ENCODE measurements at places on chromosomes 4 and X. TPM values are rescaled to one million over a fixed set of nuclear protein-coding genes. Genes with fewer than 3 reads are reported as not detected.

DNA sequence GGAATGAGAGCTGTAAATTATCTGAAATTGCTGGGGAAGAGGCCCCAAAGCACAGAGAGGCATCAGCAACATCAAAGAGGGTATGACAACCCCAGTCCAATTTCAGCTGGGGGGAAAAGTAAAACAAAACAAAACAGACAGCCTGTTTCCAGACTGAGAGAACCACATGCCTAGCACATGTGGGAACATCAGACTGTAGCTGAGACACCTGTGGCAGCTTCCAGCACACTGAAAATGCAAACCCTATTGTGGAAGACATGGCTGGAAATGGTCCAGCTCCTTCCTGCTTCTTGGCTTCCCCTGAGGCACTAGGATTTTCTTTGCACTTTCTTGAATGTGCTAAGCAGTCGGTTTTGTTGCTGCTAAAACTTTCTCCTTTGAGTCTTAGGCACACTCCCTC lies 240.9 kb upstream of the STS start:
- no peak for DNase-seq

DNA sequence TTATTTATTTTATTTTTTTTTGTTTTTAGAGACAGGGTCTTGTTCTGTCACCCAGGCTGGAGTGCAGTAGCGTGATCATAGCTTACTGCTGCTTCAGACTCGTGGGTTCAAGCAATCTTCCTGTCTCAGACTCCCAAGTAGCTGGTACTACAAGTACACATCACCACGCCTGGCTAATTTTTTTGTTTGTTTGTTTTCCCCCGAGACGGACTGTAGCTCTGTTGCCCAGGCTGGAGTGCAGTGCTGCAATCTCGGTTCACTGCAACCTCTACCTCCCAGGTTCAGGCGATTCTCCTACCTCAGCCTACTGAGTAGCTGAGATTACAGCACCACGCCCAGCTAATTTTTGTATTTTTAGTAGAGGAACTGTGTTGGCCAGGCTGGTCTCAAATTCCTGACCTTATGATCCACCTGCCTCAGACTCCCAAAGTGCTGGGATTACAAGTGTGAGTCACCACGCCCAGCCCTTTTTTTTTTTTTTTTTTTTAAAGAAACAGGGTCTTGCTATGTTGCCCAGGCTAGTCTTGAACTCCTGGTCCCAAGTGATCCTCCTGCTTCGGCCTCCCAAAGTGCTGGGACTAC lies 32.2 kb downstream of the COPS4 start:
- no peak for DNase-seq

- DNase-seq = no peak
Measured at GRCh38 chrX:17654116-17654515, 83.2 kb upstream of the SCML1 start.

DNA sequence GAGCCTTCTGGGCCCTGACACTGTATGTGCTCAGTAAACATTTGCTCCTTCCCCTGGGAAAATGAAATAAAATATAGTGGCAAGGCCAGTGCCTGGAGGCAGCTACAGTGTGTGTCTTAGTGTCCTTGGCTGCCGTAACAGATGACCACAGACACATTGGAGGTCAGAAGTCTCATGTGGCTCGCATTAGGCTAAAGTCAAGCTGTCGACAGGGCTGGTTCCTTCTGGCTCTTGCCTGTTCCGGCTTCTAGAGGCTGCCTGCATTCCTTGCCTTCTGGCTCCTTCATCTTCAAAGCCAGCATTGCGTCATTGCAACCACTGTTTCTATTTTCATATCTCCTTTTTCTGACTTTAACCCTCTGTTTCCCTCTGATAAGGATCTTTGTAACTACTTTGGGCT lies 83.6 kb upstream of the STX18 start:
- DNase-seq = no peak

DNA sequence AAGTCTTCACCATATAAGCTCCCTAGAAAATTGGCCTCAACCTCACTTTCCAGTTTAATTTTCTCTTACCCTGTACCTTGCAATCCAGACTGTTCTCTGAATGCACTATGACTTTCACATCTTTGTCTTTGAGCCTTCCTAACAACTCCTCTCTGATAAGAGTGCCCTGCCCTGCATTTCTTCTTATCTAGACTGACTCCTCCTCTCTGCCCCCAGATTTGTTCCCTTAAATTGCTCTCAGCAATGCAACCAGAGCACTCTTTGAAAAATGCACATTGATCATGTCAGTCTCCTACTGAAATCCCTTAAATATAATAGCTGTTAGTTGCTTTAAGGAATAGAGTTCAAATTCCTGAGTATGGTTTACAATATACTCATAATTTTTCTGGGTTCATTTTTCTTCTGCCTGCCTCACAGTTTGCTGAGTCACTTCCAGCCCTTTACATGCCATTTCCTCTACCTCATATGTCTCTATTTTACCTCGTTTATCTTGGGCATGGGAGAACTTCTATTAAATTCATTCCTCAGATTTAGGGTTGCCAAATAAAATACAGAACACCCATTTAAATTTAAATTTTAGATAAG lies 582.7 kb upstream of the AADAT start:
- no peak for DNase-seq

DNA sequence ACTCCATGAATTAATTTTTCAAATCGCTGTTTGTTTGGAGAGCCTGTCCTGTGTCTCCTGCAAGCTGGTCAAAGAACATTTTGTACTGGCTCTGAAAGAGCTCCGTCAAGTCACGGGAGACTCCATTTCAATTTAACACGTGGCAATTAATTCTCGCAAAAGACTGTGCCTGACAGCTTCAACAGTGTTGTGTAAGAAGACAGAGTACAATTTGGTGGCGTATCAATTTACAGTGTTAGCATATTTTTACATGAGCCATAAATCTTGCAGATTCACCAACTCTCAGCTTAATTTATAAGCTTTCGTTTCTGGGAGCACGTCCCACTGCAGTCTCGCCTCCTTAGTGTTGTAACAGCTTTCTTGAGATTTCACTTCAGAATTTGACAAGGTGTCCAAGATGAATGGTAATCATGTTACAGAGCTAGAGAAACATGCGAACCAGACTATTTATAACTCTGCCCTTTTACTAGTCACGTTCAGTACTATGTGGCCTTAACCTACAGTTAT lies 70.8 kb downstream of the RWDD4 start:
- no peak for DNase-seq

DNA sequence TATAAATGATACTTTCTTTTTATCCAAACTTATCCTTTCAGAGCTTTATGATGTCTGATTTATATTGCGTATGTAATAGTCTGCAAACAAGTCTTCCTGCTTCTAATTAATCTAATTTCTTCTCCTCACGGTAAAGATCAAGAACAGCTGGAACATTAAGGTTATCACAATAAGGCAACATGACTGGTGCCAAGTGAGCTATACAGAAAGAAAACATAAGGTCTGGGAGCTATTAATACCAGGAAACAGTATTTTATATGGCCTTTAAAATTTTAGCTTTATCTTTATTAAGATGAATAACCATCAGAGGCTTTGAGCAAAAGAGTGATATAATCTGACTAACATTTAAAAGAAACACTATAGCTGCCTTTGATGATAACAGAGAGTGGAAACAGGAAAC lies 28.7 kb upstream of the CABS1 start:
- no peak for DNase-seq

- no peak for DNase-seq
Measured at GRCh38 chr4:185464183-185464582, 7.3 kb downstream of the CCDC110 start.

DNA sequence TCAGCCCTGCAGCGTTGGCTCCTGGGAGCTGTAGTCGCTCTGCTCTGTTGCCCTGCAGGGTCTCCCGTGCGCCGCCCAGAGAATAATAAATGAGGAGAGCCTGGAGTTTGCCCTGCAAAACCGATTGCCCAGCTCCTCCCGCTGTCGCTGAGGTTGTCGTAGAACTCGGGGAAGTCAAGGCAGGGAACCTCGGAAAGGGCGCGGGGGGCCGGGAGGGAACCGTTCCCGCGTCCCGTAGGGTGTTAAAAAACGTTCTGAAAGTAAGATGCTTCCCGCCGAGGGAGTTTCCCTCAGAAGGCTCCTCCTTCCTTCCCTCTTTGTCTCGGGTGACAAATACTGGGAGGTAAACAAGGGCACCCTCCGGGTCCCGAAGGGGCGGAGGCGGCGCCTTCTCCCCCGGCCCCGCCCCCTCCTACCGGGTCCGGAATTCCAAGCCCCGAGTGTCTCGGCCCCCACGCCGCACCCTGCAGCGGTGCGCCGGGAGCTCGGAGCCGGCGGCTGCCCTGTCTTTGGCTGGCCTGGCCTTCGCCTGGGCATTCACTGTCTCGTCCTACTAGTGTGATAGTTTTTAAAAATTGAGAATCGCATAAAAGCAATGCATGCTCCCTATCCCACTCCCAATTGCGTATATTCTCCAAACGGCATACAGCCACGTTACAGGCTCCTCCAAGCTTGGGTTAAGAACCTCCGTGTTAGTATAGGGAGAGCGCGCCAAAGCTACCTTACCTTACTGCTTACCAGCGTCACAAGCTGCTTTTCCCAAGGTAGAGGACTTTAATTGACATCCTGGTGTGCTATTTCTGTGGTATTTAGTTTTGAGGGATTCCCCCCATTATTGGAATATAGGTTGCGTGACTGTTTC lies 964 bp upstream of the HMGB2 start:
- peak; percentile 16 for DNase-seq

DNA sequence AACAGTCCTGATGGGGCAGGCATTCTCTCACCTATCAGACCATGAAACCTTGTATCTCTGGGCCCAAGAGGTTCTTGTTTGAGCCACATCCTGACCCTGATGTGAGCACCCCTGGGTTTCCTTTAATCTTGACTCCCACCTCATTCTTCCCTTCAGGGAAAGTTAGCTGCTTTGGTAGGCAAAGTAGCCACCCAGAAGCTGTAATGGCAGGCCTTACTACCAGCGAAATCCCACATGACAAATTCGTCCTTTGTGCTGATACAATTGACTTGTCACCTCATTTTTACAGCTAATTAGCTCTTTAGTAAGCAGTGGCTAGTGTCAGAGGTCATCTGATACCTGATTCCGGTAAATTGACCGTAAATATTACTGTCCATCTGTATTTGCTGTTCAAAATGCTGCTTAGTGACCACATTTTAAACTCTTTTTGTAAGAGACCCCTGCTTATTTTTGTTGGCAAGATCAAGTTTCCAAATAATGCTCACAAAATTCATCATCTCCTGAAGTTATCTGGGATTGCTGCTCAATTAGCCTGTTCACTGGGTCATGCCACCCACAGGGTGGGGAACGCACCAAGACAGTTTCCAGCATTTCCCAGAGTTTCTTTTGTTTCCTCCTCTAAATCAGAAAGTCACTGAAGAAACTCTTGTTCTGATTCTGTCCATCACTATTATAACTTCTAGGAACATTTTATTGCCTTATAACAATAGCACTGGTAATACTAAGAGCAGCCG lies 329.7 kb downstream of the GPAT3 start:
- no peak for DNase-seq

The DTHD1 gene
- not detected for total RNA-seq

The RIBC1 gene
- total RNA-seq = 3.0 TPM

The PPP4R3C gene
- total RNA-seq = not detected

The ASB12 gene
- 0.81 TPM for total RNA-seq

The CCDC149 gene
- total RNA-seq = 2.7 TPM

All from hematopoietic multipotent progenitor cell (in vitro differentiated cells).